ENCODE measurements at places on chromosomes 6 and 20.

DNA sequence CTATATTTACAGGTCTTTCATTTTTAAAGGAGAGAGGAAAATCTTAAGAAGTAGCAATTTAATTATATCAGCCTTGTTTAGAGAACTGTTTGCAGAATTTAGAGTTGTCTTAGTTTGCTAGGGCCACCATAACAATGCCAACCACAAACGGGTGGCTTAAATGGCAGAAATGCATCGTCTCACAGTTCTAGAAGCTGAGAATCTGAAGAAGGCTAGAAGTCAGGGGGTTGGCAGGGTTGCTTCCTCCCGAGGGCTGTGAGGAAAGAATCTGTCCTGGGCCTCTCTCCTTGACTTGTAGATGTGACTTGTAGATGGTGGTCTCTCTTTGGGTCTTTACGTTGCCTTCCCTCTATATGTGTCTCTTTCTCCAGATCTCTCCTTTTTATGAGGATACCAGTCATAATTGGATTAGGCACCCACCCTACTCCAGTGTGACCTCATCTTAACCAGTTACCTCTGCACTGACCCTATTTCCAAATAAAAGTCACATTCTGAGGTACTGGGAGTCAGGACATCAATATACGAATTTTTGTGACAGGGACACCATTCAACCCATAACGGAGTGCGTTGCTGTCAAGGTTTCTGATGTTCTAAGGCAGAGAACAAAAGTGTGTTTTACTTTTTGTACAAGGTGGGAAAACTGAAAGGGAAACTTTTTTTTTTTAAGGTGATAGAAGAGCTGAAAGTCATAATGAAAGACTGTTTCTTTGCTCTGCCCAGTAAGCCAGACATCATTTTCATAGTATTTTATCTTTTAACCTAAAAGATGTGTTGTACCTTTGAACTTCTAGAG, 84.4 kb downstream of the SAMD3 start:
- no peak for DNase-seq

GRCh38 chr6:38604700-38605099, 35.0 kb downstream of the BTBD9 start:
- DNase-seq, result no peak

- DNase-seq, result no peak
Measured at GRCh38 chr20:43355610-43356009, 102.1 kb upstream of the SRSF6 start.

GRCh38 chr6:44127186-44128019, at the start of the genes MRPL14 and TMEM63B:
Gene MRPL14, minus strand, starts transcription at chr6:44127452. Its CDS starts 10,841 bp downstream, at chr6:44116611.
Gene TMEM63B, plus strand, starts transcription at chr6:44127554. Its CDS starts 7,031 bp downstream, at chr6:44134585.
- peak; percentile 74 for DNase-seq

DNA sequence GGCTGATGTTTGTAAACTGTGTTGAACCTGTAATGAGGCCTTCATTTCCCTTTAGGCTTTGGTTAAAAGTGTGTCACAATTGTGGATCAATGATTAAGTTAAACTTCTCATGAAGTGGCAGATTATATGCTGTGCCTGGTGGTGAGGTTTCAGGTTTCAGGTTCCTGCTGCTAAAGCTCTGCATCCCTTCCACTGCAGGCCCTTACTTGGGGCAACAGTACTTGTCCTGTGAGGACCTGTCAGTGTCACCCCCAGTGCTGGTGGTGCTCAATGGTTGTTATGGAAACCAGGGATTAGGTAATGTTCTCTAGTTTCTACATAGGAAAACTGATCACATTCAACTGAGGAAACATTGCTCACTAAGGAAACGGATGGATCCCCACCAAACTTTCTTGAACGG, 18.5 kb downstream of the RPP21 start:
- no peak for DNase-seq

GRCh38 chr20:46215913-46216707, 92.2 kb downstream of the CDH22 start:
- DNase-seq, result no peak

- no peak for DNase-seq
Measured at GRCh38 chr6:109739686-109740085, 48.6 kb downstream of the FIG4 start.

- peak; percentile 52 for DNase-seq
Measured at GRCh38 chr6:56259234-56260077, 12.1 kb upstream of the COL21A1 start.

GRCh38 chr6:42745083-42745639, 742 bp downstream of the TBCC start:
- DNase-seq, result no peak

DNA sequence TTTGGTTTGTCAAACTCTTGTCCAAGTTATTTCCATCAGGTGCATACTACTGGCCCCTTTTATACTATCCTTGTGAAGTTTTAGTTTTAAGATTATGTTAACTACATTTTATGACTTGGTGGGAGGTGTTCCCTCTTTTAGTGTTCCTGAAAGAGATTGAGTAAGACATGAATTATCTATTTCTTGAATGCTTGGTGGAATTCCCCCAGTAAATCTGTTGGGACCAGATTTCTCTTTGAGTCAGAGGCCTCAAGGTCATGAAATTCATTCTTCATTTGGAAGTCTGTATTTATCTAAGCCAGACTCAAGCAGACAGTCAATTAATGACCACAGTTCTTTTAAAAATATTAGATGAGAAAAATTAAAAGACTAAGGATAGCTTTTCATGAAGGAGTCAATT, 81.3 kb downstream of the MOXD1 start:
- DNase-seq, result no peak

DNA sequence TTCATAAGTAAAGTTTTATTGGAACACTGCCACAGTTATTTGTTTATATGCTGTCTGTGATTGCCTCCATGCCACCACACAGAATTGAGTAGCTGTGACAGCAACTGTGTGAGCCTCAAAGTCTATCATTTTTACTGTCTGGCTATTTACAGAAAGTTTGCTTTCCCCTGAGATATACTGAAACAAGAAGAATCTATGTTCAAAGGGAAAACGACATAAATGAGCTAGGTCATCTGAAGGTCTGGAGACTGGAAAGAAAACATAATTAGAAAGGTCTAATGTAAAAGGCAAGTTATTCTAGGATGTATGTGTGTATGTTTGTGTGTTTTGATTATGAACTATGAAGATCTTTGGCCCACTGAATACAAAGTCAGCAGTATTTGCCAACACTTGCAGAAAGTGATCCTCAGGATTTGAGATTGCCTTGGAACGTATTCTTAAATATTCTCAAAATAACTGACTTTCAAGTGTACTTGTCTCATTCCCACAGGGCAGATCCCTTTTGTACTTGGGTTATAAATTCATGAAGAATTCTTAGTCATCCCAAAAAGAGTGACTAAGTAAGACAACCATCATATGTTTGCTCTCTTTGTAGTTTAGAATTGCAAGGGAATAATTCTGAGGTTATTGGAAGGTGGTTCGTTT, 677.7 kb downstream of the DOK5 start:
- DNase-seq, result no peak

Measured in amniotic stem cell (primary cell).